ENCODE measurements at places on chromosomes 7 and 10. TPM values are rescaled to one million over a fixed set of nuclear protein-coding genes. Genes with fewer than 3 reads are reported as not detected.

- no peaks in the 10 kb centered on the region for H3K4me1 ChIP-seq
- no peak overlapping the region for H3K27ac ChIP-seq
- no peak for DNase-seq
- H3K4me3 ChIP-seq, result no peak overlapping the region
Measured at GRCh38 chr7:14073543-14073942, 84.1 kb upstream of the ETV1 start.

Gene AGR2
- total RNA-seq, result not detected

Gene WDR91
- 15.5 TPM for total RNA-seq

Gene KLLN
- 1.1 TPM for total RNA-seq

Gene ASZ1
- total RNA-seq, result not detected

Gene HOXA10
- total RNA-seq, result not detected

GRCh38 chr7:22320416-22320815, 36.5 kb downstream of the RAPGEF5 start:
- H3K27ac ChIP-seq, result no peak overlapping the region
- peaks cover 17% of the 10 kb centered on the region for H3K27me3 ChIP-seq
- H3K4me3 ChIP-seq, result no peak overlapping the region
- H3K36me3 ChIP-seq, result no peaks in the 10 kb centered on the region

- no peak overlapping the region for H3K27ac ChIP-seq
- peaks cover 37% of the 10 kb centered on the region for H3K4me1 ChIP-seq
- DNase-seq, result no peak
- no peak overlapping the region for H3K4me3 ChIP-seq
Measured at GRCh38 chr7:105256761-105257231, 131.9 kb downstream of the SRPK2 start.

Gene PPIA
- 2,183 TPM for total RNA-seq

Gene PON1
- total RNA-seq, result not detected

Gene OR2A1
- total RNA-seq, result 0.17 TPM

DNA sequence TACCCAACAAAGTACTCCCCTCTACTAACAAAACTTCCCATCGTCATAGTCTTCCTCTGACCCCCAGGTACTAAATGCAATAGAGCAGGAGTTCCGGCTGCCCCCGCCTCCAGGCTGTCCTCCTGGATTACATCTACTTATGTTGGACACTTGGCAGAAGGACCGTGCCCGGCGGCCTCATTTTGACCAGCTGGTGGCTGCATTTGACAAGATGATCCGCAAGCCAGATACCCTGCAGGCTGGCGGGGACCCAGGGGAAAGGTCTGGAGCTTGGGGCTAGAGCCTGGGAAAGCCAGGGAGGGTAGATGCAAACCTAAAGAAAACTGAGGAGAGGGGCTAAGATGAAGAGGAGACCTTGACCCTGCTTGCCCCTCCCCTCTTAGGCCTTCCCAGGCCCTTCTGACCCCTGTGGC, 15.3 kb downstream of the EPHB6 start:
- H3K27ac ChIP-seq, result no peak overlapping the region
- no peaks in the 10 kb centered on the region for H3K36me3 ChIP-seq
- H3K4me1 ChIP-seq, result peaks cover 4% of the 10 kb centered on the region
- H3K4me3 ChIP-seq, result no peak overlapping the region

GRCh38 chr7:48839108-48839507, 85.2 kb upstream of the CDC14C start:
- no peaks in the 10 kb centered on the region for H3K27me3 ChIP-seq
- DNase-seq, result no peak
- H3K4me1 ChIP-seq, result no peaks in the 10 kb centered on the region
- H3K36me3 ChIP-seq, result no peaks in the 10 kb centered on the region

Gene OR6B1
- not detected for total RNA-seq

Gene CPA5
- not detected for total RNA-seq

DNA sequence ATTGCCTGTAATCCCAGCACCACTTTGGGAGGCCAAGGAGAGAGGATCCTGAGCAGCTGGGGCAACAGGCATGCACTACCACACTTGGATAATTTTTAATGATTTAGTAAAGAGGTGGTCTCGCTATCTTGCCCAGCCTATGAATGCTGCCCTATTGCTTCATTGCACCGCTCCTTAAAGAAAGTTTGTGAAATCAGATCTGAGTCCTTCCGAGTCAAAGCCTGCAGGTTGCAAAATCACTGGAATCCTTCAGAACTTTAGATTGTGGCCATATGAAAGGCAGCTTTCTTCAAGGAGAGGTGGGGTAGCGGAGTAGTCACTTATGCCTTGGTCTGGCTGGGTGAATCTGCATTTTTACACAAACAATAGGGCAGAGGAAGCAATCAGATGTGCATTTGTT, 166.3 kb downstream of the ARHGAP12 start:
- H3K4me3 ChIP-seq, result no peak overlapping the region
- H3K4me1 ChIP-seq, result peaks cover 15% of the 10 kb centered on the region
- H3K27me3 ChIP-seq, result peaks cover 2% of the 10 kb centered on the region
- no peak overlapping the region for H3K27ac ChIP-seq
- no peaks in the 10 kb centered on the region for H3K36me3 ChIP-seq
